ENCODE measurements at places on chromosomes 16 and 17.
A peak's percentile ranks its signal among the peaks of the same experiment; 100 is the strongest.

DNA sequence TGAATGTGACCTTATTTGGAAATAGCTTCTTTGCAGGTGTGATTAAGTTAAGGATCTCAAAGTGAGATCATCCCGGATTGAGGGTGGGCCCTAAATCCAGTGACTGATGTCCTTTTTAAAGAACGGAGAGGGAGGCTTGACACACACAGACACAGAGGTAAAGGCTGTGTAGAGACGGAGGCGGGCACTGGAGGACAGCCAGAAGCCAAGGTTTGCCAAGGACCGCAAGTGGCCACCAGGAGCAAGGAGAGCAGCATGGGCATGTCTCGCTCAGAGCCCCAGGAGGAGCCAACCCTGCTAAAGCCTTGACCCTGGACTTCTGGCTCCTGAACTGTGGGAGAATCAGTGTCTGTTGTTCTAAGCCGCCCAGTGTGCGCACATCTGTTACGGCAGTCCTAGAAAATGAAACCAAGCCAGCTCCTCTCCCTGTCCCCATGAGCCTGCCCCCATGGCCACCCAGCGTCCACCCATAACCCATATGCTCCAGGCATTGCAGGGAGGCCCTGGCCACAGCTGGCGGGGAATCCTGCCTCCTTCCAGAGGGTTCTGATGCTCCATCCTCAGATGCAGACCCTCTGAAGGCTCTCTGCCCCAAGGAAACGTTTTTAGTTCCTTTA lies 15.2 kb downstream of the CNGB1 start:
- DNase-seq: no peak

GRCh38 chr17:53046781-53047180 lies 775.9 kb upstream of the KIF2B start:
- no peak for DNase-seq

DNA sequence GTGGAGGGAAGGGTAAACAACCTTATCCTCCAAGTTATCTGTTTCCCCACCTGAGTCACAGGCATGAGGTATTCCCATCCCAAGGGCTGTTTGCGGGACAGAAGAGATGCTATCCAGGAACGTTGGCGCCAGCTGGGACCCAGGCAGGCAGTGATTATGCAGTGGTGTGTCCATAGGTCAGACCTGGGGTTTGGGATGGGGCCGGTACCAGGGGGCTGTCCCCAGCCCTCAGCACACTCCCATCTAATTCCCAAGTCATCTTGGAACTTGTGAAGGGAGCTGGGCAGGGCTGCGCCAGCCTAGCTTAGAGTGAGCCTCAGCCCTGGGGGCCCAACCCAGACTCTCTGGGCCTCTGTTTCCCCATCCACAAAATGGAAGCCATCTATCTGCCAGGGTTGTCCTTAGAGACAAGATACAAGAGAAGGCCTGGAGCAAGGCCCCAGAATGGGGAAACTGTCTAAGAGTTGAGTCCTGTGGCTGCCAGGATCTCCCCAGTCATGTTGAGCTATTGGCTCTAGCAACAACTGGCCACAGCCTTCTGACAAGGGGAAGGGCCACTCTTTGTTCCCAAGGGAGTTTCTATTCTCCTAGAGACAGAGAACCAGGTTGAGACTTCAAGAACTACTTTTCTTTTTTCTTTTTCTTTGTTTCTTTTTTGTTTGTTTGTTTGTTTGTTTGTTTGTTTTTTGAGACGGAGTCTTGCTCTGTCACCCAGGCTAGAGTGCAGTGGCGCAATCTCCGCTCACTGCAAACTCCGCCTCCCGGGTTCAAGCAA lies 9.8 kb upstream of the JUP start:
- no peak for DNase-seq

- no peak for DNase-seq
Observed at GRCh38 chr16:4071686-4072561, 44.3 kb downstream of the ADCY9 start.

DNA sequence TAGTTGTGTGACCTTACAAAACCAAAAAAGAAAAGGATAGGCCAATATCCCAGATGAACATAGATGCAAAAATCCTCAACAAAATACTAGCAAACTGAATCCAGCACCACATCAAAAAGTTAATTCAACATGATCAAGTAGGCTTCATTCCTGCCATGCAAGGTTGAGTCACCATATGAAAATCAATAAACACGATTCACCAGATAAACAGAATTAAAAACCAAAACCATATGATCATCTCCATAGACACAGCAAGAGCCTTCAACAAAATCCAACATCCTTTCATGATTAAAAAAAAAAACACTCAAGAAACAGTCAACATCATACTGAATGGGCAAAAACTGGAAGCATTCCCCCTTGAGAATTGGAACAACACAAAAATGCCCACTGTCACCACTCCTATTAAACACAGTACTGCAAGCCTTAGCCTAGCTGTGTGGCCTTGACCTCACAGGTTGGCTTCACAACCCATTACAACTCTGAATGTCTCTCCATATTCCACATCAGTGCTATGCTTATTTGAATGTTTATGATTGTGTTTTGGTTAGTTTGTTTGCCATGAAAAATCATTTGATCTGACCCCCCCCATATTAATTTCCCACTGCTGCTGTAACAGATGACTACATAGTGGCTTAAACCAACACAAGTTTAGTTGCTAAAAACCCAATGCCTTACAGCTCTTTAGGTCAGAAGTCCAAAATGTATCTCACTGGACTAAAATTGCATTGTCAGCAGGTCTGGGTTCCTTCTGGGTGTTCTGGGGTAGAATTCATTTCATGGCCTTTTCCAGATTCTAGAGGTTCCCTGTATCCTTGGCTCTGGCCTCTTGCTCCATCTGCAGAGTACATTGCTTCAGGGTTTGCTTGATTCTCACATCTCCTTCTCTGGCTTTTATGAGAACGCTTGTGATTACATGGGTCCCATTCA lies 257.1 kb upstream of the DYNLRB2 start:
- DNase-seq: no peak

DNA sequence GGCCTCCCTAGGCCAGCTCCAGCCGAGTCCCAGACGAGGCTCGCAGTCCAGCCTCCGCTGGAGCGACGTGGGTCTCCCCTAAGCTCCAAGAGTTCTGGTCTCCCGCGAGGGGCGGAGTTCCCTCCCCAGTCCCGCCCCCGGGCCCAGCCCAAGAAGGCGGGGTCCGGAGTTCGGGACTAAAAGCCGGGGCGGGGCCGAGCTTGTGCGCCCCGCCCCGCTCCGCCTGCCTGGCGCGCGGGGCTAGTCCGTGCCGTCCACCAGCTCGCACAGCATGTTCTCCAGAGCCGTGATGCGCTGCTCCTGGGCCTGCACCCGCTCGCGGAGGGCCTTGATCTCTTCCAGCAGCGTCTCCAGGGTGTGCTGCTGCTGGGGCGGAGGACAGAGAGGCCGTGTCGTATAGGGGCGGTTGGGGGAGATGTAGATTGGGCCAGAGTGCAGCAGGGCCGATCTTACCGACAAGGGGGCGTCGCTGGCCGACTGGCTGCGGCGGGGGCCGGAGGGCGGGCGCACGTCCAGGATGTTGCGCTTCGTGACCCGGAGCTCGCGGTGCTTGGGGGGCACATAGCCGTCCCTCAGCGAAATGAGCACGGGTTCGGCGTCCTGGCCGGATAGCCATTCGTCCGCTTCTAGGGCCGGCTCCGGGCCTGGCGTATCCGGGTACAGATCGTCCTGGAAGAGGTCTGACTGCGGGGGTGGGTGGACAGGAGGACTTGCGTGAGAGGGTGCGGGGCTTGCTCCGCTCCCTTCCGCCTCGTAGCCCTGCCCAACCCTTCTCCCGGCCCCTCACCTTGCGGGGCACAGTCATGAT lies 7.0 kb downstream of the CORO6 start:
- peak; percentile 98 for DNase-seq

GRCh38 chr17:17839791-17840707 lies 3.3 kb upstream of the SREBF1 start:
- DNase-seq: no peak

DNA sequence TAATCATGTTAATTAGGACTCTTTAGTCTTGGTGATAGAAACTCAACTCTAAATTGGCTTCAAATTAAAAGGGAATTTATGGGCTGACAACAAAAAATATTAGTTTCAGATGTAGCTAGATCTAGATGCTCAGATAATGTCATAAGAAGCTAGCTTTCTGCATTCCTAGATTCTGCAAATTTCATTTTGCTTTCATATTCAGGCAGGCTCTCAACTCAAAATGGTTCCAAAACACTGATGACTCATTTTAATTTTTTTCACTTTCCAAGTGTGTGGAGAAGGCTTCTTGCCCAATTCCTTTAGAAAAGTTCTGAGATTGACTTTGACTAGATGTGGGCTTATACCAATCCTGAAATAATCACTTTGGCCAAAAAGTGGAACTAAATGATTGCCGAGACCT lies 236.7 kb upstream of the GOT2 start:
- DNase-seq: no peak

- peak; percentile 27 for DNase-seq
Observed at GRCh38 chr17:79746889-79747507, 16.3 kb downstream of the ENPP7 start.

DNA sequence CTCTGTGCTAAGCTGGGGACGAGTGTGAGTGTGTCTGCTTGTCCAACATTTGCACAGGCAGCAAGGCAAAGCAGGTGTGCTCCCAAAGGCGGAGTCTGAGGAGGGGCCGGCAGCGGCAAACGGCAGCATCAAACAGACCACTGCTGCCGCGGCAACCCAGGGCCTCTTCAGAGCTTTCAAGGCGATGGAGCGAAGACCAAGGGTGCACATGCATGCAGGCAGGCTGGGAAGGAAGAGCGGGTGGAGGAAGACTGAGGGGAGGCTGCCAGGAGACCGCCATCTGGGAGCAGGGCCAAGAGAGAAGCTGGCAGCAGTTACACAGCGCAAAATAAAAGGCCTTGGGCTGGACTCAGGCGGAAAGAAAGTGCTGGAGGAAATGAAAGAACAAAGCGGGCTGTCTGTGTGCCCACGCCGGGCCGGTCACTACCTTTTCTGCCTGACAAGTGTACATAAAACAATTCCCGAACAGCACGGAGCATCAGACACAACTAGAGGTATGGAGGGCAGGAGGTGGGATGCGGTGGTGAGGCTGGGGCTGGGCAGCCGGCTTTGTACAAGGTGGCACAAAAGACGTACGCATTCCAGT lies 8.5 kb downstream of the TIMM22 start:
- peak; percentile 11 for DNase-seq

- no peak for DNase-seq
Observed at GRCh38 chr16:31092330-31092729, 2.3 kb downstream of the VKORC1 start.

GRCh38 chr17:76911299-76912017 lies 43.3 kb downstream of the MGAT5B start:
- no peak for DNase-seq

GRCh38 chr17:74119049-74119580 lies 84.4 kb upstream of the RPL38 start:
- no peak for DNase-seq

- peak; percentile 27 for DNase-seq
Observed at GRCh38 chr16:473046-474043, 47.9 kb downstream of the RAB11FIP3 start.

- DNase-seq: peak; percentile 86
Observed at GRCh38 chr17:75896415-75897159, at the start of gene TRIM65. TRIM65 (minus strand) TSS chr17:75896951; CDS start chr17:75896937, 14 bp downstream.

- DNase-seq: no peak
Observed at GRCh38 chr17:42520540-42520951, 15.5 kb upstream of the NAGLU start.

DNA sequence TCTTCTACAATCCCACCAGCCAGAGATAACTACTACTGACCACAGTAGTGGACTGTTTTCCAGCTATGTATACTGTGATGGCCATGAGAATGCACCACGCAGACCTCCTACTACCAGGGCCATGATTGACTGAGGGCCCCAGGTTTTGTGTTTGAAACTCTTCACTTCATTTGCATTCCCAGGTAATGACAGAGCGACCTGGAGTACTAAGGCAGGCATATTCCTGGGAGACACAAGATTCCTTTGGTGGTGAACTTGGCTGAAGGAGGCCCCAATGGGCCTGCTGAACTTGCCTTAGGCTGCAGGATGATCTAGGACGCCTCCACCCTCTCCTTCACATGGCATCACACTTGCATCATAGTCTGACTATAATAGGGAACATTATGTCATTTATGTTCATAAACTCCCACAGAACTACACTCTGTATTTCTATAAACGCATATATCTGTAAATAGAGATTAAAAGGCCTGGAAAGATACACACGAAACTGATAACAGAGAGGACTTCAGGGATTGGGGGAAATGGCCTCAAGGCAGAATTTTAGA lies 30.4 kb downstream of the CLEC19A start:
- no peak for DNase-seq

DNA sequence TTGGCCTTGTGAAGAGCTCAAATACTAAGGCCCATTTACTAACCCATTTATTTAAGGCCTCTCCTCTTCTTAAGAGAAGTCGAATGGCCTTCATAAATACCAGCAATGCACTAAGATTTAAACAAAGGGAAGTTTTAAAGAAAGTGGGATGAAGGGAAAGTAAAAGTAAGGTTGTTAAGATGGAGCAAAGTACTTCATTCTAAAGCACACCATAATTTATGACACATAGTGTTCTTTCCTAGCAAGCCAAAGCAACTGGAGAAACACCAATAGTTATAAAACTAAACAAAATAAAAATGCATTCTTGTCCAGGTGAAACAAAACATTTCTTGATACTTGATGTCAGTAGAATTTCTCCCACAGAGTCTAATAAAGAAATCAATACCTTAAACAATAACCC lies 27.9 kb downstream of the CDH11 start:
- DNase-seq: no peak

DNA sequence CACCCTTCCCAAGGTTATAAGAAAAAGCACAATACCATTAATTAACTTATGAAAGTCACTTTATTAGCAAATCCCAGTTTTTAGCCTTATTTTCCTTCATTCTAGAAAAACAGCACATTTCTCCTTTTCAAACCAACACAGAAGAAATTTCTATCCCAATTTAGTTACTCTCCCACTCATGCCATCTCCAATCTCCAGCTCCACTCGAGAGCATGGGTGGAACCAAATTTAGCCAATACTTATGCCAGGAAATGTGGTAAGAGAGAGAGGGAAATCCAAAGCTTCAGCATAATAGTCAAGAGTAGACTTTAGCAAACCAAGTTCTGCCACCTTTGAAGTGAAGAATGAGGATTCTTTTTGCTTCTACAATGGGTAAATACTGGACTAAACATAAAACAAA lies 288.8 kb downstream of the KIF2B start:
- DNase-seq: no peak

GRCh38 chr17:77619851-77620250 lies 338.7 kb upstream of the TNRC6C start:
- DNase-seq: no peak

- no peak for DNase-seq
Observed at GRCh38 chr16:57349212-57350031, 9.2 kb upstream of the CCL22 start.

GRCh38 chr17:36072431-36073121 lies 8.5 kb downstream of the CCL18 start:
- peak; percentile 77 for DNase-seq

DNA sequence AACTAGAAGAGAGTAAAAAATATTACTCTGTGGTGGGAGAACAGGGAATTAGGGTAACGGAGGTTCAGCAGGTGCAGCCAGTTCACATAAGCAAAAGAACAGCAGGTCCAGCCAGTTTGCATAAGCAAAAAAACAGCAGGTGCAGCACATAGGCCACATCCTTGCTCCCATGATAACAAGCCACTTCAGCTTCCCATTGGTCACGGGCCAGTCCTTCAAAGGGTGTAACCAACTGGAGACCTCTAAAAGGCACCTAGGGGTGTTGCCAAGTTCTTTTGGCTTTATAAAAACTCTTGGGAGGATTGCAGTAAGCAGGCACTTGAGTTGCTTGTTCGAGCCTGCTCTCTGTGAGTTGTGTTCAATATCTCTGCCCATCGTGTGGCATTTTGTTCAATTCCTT lies 488.1 kb downstream of the XYLT1 start:
- DNase-seq: peak; percentile 32

- DNase-seq: no peak
Observed at GRCh38 chr17:64126918-64127317, 3.0 kb downstream of the ERN1 start.

GRCh38 chr17:312476-313148 lies 40.0 kb downstream of the RPH3AL start:
- DNase-seq: no peak
